ENCODE measurements at places on chromosomes 3 and 15.
A peak's percentile ranks its signal among the peaks of the same experiment; 100 is the strongest.

DNA sequence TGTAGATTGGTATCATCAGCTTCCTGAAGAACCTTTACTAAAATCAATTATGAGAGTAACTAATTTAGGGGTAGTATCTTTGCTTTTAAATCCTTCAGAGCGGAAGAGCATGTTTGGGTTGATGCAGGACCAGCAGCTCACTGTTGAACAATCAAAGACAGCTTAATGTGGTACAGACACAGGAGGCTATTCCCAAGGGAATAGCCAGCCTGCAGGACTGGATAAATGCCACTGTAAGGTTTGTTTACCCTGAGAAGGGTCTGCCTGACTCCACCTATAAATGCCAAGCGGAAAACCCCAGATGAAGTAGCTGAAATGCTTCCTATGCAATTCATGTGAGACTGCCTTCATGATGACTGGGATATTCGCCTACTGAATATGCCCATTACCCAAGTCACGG is 16.0 kb upstream of the STAC start:
- DNase-seq: no peak

DNA sequence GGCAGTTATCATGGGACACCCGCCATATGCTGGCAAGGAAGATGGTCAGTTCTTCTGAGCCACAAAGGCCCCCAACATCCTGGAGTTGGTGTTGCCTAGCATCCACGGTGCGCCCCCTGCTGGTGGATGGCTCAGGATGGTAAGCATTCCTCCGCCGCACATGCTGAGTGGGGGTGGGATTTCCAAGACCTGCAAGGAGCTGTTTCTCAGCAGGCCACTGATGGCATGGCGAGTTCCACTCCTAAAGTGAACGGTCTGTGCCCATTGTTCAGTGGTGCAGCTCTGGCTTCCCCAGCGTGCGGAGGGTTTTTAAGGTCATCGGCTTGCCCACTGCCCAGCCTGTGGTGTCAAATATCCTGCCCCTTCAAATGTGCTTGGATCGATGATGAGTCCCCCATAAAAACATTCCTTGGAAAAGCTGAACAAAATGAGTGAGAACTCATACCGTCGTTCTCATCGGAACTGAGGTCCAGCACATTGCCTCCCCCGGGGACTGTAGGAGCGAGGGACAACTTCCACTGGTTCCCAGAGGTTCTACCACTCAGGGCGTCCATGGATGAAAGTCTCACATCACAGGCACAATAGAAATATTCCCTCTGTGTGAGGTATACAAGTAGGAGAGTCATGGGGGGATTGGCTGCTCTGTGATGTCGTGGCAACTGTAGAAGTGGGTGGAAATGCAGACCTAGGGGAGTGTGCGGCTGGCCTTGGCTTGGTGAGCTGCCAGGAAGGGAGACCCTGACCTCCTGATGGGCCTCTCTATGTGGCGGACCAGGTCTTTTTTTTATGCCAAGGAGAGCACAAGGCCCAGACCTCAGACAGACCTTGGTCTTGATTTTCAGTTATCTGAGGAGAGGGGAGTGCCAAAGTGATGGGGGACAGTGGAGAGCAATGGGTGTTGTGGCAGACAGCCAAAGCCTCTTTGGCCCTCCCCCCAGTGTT is 102.0 kb downstream of the SNRPN start:
- no peak for DNase-seq

DNA sequence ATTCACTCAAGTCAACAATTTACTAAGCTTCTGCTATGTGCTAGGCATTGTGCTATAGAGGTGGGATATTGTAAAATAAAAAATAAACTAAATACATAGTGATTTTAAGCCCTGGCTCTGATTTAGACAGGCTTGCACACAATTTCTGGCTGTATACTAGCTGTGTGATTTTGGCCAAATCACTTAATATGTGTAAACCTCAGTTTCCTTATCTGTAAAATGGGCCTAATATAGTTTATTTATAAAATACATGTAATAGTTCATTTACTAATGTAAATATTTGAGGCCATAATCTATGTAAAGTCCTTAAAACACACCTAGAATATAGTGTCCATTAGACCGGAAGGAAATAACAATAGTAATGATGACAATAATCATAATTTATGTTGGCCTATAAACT is 363.1 kb downstream of the CLSTN2 start:
- no peak for DNase-seq

GRCh38 chr3:187186801-187187421 is 10.4 kb upstream of the RTP1 start:
- DNase-seq: peak; percentile 85

- no peak for DNase-seq
Measured at GRCh38 chr3:43390255-43390588, 103.9 kb downstream of the SNRK start.
